Natural killer cell (primary cell): ENCODE measurements at places on chromosomes 1 and 21. TPM values are rescaled to one million over a fixed set of nuclear protein-coding genes. Genes with fewer than 3 reads are reported as not detected.

DNA sequence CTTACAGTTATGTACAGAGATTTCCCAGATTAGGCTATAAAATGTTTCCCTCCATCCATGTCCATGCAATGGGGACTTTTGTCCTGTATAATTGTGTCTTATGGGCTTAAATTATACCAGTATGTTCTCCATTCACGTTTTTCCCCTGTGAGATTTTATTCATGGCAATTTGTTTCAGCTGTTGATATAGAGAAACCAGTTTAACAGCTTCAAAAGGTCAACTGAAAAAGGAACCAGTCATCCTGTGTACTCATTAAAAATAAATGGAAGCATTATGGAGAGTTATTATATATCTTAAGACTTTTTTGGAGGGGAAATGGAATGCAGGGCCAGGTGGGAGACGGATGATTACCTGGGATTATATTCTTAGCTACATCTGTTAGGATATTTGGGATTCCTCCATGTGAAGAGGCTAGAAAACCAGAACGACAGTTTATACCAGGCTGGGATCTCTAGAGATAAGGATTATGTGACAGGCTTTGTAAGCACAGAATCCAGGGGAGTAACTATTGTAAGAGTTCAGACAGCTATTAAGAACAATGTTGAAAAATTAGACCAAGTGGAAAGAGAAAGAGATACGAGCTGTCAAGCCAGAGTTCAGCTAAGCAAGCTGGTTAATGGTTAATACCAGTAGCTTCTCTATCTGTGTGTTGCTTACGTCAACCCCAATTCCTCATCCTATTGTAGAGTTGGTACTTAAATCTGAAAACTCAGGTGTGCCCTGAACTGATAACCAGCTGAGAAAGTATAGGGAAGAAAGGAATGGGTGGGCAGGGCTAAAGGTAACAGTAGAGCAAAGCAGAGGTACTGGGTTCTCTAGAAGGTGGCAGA, 12.4 kb upstream of the ZNF697 start:
- H3K27ac ChIP-seq = no peak overlapping the region
- H3K27me3 ChIP-seq = no peaks in the 10 kb centered on the region
- no peak for DNase-seq

GRCh38 chr21:31098576-31099005, 60.3 kb upstream of the KRTAP19-8 start:
- peaks cover 9% of the 10 kb centered on the region for H3K27me3 ChIP-seq
- H3K27ac ChIP-seq = no peak overlapping the region
- peak; percentile 55 for DNase-seq

Gene SCP2
- 105 TPM for total RNA-seq

DNA sequence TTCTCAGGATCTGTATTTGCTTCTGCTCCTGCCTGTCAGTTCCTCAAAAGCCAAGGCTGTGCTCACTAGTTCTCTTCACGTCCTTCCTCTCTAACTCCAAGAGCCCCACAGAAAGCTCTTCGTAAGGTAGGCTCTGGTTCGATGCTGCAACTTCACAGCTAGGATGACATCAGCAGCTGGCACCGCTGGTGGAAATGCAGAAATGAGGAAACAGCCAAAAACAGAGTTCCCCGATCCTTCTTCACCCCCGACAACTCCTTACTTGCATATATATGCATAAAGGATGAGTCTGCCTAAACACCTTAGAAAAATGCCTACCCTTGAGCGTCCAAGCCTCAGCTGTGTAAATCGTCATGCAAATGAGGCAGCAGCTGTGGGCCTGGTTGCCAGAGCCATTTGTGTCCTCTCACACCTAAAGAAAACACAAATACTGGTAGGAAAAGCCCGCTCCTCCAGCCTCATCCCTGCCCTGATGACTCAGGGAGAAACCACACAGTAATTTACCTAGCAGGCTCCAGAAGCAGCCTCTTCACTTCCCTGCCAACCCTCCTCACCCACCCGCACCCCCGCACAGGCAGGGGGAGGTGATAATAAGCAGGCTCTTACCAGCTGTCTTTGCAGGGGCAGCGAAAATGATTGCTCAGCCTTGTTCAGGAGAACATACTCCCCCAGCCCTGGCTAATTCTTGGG, 28.2 kb downstream of the BATF3 start:
- H3K27me3 ChIP-seq = no peaks in the 10 kb centered on the region
- no peak overlapping the region for H3K4me3 ChIP-seq
- peak; percentile 17 for DNase-seq
- H3K27ac ChIP-seq = no peak overlapping the region
- no peaks in the 10 kb centered on the region for H3K36me3 ChIP-seq

Gene CFAP45
- 1.3 TPM for total RNA-seq

Gene ARMH1
- 1.5 TPM for total RNA-seq

Gene CHODL
- not detected for total RNA-seq

Gene ITLN2
- not detected for total RNA-seq

Gene RNASEL
- 3.3 TPM for total RNA-seq

Gene TBX15
- total RNA-seq = not detected

Gene KRTAP12-2
- total RNA-seq = not detected

- no peak within 1 kb of the TSS for H3K27ac ChIP-seq
- H3K4me3 ChIP-seq = no peak within 1 kb of the TSS
- DNase-seq = no peak
These were observed at the start of gene CLCNKA for GRCh38 chr1:16021681-16022080. Gene CLCNKA (plus strand): TSS chr1:16022036. CDS start chr1:16022620, 584 bp downstream.

- H3K27me3 ChIP-seq = no peaks in the 10 kb centered on the region
- no peak overlapping the region for H3K27ac ChIP-seq
- H3K4me3 ChIP-seq = no peak overlapping the region
- H3K36me3 ChIP-seq = no peaks in the 10 kb centered on the region
- DNase-seq = no peak
- H3K4me1 ChIP-seq = no peaks in the 10 kb centered on the region
These were observed 21.4 kb upstream of the ARHGEF16 start for GRCh38 chr1:3433076-3433475.

Gene RHOU
- total RNA-seq = 0.82 TPM

Gene RGSL1
- total RNA-seq = not detected

DNA sequence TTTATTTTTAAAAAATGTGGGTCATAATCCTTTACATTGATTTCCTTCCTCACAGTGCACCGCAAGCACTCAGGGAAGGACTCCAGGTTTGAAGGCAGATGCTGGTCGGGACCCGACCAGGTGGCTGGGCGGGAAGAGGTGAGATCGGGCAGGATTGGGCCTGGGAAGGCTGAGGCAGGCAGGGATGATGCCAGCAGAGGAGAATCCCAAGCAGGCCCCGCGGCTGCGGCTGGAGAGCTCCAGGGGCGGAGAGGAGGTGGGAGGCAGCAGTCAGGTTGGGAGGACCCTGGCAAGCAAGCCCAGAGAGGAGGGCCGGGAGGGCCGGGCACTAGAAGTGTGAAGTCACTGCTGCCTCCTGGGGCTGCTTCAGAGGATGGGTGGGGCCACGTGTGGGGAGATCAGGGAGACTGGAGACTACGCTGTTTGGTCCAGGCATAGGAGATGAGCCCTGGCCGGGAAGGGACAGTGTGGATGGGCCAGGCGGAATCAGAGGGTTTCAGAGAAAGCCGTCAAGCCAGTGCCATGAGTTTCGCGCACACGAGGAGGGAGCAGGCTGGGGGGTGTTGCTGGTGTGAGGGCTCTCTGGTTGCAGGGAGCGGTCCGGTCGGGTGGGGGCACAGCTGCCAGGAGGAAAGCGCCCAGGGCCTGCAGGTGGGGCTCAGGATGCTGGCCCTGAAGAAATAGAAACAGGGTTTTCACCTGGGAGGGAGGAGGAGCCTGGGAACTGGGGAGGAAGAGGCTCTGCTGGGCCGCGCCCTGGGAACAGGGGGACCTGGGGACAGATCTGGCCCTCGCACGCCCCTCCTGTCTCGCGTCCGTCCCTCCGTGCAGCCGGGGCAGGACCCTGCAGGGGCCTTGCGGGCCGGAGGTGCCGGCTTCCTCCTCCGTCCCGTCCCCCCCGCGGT, 888 bp upstream of the COL18A1 start:
- no peaks in the 10 kb centered on the region for H3K36me3 ChIP-seq
- no peak overlapping the region for H3K27ac ChIP-seq
- peaks cover 8% of the 10 kb centered on the region for H3K4me1 ChIP-seq
- H3K27me3 ChIP-seq = peaks cover 35% of the 10 kb centered on the region

GRCh38 chr1:226233293-226233692, 9.8 kb downstream of the MIXL1 start:
- H3K27ac ChIP-seq = no peak overlapping the region
- peaks cover 4% of the 10 kb centered on the region for H3K36me3 ChIP-seq
- no peak overlapping the region for H3K4me3 ChIP-seq
- DNase-seq = no peak

Gene FPGT
- 5.4 TPM for total RNA-seq

DNA sequence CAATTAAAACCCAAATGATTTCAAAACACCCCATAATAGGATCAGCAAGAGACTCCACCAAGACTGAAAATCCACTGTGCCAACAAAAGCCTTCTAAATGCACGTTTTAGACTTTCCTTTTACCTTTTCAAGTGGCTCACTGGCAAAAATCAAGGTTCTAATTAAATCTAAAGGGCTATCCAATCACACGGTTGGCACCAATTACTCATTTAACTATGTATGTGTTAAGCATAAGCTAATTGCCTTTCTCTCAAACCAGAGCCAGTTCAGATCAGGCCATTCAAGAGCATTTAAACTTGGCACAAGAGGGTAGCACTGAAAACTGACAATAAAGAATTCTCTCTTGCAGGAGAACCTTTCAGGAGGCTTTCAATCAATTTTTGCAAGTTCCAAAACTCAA, 139.5 kb downstream of the RGS7 start:
- H3K4me3 ChIP-seq = no peak overlapping the region
- no peaks in the 10 kb centered on the region for H3K36me3 ChIP-seq
- no peaks in the 10 kb centered on the region for H3K4me1 ChIP-seq
- H3K27ac ChIP-seq = no peak overlapping the region

DNA sequence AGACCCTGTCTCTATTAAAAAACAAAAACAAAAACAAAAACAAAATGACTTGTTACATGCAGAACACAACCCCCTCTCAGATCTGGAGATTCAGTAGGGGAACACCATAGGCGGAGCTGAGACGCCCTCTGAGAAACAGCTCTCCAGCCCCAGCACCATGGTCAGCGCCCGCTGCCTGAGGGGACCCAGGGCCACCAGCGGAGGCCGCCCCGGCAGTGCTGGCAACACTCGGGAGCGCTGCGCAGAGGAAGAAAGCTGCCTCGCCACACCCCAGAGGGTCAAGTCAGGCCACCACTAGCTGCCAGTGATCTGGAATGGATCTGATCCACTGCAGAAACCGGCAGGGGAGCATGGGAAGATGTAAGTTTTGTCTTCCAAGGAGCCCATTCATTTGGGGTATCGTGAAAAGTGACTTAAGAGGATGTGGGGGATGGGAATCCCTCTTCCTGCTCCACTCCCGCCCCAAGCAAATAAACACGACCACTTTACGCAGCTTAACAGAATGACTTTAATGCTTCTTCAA, 3.1 kb downstream of the ACTA1 start:
- H3K36me3 ChIP-seq = peaks cover 12% of the 10 kb centered on the region
- peak; percentile 53 for DNase-seq
- H3K4me1 ChIP-seq = peaks cover 16% of the 10 kb centered on the region
- H3K4me3 ChIP-seq = no peak overlapping the region
- H3K27ac ChIP-seq = no peak overlapping the region
- H3K27me3 ChIP-seq = peaks cover 46% of the 10 kb centered on the region

Gene TEX50
- total RNA-seq = not detected

- H3K36me3 ChIP-seq = no peaks in the 10 kb centered on the region
- no peaks in the 10 kb centered on the region for H3K27me3 ChIP-seq
- DNase-seq = no peak
- no peak overlapping the region for H3K27ac ChIP-seq
- H3K4me1 ChIP-seq = peaks cover 43% of the 10 kb centered on the region
- H3K4me3 ChIP-seq = no peak overlapping the region
These were observed 17.4 kb downstream of the ADARB1 start for GRCh38 chr21:45091550-45092322.

- no peak for DNase-seq
- H3K27ac ChIP-seq = no peak overlapping the region
- no peaks in the 10 kb centered on the region for H3K27me3 ChIP-seq
These were observed 17.2 kb upstream of the C8A start for GRCh38 chr1:56837244-56837939.
